ENCODE measurements at places on chromosomes 13 and 19.
A peak's percentile ranks its signal among the peaks of the same experiment; 100 is the strongest.

DNA sequence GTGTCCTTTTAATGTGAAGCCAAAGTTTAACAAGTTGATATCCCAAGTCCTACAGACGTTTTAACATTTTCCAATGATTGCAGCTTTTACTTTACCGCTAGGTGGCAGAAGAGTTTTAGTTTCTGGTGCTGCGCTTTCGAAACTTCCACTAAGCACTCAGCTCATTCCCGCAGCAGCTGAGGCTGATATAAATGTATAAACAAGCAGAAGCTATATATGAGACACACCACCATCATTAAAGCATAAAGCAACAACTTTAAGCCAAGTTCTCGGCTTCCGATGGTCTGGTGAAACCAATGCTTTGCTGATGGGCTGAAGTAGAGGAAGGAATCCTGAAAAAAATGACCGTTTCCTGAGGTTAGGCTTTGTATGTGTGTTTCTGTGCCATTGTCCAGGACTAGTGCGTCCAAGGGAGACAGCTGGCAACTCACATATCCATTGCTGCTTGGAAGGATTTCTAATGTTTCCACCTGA, 753.9 kb downstream of the OLFM4 start:
- DNase-seq = peak; percentile 46

GRCh38 chr13:112638157-112638750, 50.3 kb upstream of the TUBGCP3 start:
- DNase-seq = no peak

DNA sequence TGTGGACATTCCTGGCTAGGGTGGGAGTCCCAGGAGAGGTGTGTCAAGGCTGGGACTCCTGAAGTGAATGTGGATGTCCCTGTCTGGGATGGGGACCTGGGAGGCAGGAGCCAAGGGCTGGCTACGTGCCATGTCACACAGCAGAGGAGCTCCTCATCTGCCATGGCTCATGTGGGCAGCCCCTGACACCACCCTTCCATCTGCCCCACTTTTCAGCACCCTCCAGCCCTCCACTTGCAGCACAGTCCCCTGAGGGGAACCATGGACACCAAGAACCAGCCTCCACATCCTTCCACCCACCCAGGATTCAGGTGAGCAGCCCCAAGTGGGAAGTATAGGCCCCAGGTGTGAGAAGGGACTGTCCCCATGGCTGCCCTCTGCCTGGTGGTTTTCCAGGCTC, 1.7 kb downstream of the ZNF446 start:
- no peak for DNase-seq

GRCh38 chr19:38251564-38252051, 4.6 kb downstream of the PPP1R14A start:
- DNase-seq = no peak

GRCh38 chr19:46975925-46976782, 43.5 kb upstream of the NPAS1 start:
- DNase-seq = peak; percentile 94

- peak; percentile 93 for DNase-seq
Observed at GRCh38 chr13:95784161-95784899, 107.4 kb downstream of the DNAJC3 start.

GRCh38 chr13:101655435-101655834, 203.0 kb downstream of the ITGBL1 start:
- no peak for DNase-seq

- peak; percentile 74 for DNase-seq
Observed at GRCh38 chr19:51607920-51608562, 22.2 kb downstream of the SIGLEC5 start.

DNA sequence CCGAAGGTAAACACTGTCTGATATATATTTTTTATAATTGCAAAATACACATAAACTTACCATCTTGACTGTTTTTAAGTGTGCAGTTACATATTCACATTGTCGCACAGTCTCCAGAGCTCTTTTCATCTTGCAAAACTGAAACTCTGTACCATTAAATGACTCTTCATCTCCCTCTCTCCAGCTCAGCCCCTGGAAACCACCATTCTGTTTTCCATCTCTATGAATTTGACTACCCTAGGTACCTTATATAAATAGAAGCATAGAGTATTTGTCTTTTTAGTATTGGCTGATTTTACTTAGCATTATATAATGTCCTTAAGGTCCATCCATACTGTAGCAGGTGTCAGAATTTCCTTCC, 45.8 kb downstream of the LRCH1 start:
- DNase-seq = no peak

DNA sequence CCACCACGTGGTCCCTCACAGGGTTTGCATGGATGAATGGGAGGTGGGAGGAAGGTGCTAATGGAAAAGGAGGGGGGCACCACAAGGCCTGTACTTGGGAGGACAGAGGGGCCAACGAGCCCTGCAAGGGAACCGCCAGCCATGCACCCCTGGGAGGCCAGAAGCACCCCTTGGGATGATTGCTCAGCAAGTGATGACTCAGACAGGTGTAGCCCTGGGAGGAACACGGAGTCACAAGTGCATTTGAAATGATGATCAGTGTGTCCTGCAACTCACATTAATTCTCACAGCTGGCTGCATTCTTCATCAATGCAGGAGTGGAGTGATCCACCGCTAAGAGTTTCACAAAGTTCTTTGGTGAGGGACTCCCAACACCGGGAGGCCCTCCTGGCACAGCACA, 82.8 kb upstream of the ZNF254 start:
- no peak for DNase-seq

GRCh38 chr13:80865329-80865728, 524.4 kb upstream of the SPRY2 start:
- DNase-seq = no peak

DNA sequence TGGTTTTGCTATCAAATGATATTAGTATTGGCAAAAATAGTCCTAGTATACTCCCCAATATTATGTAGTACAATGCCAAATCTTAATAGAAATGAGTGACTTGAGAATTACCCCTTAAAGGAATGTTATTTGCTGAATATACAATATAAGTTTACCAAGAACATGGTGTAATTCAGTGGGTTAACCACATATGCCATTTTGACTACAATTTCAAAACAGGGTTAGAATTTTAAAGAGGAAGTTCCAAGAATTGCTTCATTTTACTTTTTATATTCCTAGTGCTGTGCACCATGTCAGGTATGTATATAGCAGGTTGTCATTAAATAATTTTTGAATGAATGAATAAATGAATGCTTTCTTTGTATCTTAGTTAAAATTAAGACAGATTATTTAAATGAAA, 66.3 kb downstream of the LMO7 start:
- DNase-seq = no peak

DNA sequence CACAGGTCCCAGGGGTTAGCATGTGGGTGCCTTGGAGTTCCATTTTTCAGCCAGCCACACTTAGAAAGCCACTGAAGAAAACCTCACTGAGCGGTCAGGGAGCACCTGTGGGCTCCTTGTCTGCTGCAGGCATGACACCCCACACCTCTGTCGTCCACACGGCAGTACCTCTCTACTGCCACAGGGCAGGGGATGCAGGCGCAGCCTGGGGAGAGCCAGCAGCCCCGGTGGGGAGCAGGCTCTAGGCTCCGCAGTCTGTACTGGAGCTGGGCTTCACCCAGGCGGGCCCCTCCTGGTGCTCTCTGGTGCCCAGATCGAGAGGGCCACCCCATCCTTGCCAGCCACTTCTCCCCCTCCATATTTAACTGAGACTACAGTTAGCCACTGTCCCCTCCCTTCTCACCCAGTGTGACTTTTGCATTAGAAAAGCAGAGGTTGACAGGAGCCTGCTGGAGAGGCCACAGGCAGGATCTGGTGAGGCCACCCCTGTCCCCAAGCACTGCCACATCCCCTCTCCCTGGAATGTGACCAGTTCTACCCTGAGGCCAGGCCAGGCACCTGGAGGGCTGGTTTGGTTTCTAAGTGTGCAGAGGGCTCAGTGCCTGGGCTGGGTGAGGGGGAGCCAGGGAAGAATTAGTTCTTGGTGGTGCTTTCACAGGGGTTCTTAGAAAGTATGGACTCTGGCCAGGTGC, 104.4 kb downstream of the KDM4B start:
- DNase-seq = no peak

DNA sequence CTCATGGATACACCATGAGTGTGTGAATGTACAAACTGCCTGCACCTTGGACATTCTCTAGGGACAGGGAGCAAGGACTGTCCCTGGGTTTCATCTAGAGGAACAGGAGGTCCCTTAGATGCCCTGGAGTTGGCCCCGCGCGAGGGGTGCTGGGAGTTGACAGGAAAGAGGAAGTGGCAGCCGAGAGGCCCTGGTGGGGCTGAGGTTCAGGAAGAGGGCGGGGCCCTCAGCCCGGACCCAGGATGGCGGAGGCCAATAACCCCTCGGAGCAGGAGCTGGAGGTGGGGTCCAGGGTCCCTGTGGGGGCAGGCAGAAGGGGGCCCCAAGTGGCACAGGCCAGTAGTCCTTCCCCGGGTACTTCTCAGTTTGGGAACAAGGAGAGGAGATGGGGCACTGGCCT, 6.9 kb downstream of the PKN1 start:
- no peak for DNase-seq

- no peak for DNase-seq
Observed at GRCh38 chr13:113404723-113405471, 41.0 kb upstream of the GRTP1 start.

DNA sequence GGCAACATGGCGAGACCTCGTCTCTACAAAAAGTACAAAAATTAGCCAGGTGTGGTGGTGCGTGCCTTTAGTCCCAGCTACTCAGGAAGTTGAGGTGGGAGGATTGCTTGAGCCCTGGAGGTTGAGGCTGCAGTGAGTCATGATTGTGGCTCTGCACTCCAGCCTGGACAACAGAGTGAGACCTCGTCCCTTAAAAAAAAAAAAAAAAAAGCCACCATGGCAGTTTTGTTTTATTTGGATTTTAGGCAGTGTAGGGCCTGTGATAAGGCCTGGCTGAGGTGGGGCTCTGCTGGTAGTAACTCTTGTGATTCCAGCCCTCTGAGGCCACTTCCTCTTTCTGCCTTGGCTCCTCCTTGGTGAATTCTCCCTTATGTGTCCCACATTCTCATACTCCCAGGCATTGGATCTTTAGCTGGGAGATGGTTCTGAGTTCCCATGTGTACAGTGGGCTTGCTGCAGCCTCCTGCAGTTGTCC, 39.2 kb downstream of the GATAD2A start:
- peak; percentile 30 for DNase-seq

DNA sequence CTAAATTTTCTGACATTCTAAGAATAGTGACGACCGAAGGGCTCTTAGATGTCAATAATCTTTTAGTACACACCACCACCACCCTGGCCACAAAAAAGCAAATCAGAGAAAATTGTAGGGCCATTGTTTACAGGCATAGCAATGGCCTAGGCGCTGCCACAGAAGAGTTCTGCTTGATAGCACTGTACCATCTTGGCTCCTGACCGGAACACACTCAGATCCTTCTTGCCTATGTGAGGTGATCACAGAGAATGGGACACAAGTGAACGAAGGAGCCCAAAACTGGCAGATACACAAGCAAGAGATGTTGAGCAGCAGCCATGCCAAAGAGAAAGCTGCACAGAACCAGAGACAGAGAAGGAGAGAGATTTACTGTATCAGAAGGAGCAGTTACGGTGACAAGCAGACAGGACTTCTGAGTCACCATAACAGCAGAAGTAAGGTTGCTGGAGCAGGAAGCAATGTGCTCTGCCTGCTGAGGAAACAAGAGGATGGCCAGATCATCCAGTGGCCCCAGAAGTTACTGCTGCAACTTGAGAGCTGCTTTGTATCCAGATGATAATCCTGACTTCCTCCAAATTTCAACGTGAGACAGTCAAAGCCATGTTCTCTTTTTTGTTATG, 105.2 kb downstream of the SLITRK6 start:
- no peak for DNase-seq

GRCh38 chr19:46381756-46382345, 31.5 kb downstream of the CCDC8 start:
- DNase-seq = no peak

DNA sequence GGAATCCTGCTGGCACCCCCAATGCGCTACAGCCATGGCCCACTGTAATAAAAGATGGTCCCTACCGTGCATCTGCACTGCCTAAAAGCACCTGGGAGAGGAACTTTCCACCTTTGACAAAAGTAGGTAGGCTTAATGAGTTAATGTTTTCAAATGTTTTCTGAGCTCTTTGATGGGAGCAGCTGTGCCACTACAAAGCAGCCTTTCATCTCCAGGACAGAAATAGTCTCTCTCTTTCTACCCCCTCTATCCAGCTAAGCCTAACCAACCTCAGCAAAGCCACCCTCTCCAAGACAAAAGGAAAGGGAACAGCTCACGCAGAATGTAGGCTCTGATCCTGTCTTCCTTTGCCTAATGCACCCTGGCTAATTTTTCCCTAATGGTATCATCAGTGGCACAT, 560.2 kb downstream of the UQCRFS1 start:
- DNase-seq = no peak
